ENCODE measurements at places on chromosomes 1 and 21.

- DNase-seq = no peak
These were observed 17.9 kb downstream of the CYP2J2 start for GRCh38 chr1:59908682-59909081.

- no peak for DNase-seq
These were observed 104.5 kb downstream of the CENPF start for GRCh38 chr1:214707306-214708087.

DNA sequence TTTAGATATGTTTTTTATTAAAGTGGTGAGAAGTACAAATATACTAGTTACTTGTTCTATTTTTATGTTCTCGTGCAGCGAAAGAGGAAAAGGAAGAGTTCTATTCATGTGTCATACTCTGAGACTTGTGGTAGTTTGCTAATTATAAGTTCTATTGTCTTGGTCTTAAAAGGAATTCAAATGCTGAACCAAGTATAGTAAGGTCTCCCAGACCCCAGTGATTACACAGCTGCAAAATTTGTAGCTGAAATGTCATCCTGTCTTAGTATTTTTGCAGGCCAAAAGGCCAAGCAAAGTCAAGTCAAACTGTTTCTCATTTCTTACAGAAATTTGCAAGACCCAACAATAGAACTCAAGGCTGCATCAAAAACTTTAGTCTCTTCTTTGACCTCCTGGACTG lies 268.7 kb downstream of the CHRM3 start:
- no peak for DNase-seq

DNA sequence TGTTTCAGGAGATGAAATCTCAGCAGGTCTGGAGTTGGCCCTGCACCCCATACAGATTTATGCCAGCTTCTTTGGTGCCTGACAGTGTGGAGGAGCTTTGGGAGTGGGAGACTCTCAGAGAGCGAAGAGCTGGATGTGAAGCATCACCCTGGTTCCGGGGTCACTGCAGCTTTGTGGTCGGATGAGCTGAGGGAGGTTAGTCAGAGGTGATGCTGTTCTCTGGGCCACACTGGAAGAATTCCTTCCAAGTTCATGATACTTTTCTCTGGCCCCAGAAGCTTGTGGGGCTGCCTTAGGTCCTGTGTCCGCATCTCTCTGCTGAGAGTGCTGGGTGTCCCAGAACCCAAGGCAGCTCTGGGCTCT lies 467.8 kb downstream of the CAMTA1 start:
- no peak for DNase-seq

- no peak for DNase-seq
These were observed 14.6 kb upstream of the JAK1 start for GRCh38 chr1:64980745-64981600.

DNA sequence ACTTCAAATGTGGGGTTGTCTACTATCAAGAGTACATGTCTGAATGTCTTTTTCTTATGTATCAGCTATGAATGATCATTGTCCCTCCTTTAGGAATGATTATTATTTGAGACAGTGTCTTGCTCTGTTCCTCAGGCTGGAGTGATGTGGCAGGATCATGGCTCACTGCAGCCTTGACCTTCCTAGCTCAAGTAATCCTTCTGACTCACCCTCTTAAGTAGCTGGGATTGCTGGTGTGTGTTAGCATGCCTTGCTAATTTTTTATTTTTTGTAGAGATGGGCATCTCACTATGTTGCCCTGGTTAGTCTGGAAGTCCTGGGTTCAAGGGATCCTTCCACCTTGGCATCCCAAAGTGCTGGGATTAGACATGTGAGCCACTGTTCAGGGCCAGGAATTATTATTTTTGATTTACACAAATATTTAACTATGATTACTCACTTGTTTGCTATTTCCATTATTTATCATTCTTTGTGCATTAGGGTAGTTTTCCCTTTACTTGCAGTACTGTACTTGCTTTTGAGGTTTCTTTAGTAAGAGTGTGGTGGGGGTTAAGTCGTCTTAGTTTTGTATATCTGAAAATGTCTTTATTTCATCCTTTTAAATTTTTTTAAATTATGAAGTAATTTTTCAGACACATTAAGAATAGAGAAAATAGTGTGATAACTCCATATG lies 12.8 kb downstream of the S100A7 start:
- DNase-seq = no peak

GRCh38 chr1:244083383-244083943 lies 32.4 kb downstream of the ZBTB18 start:
- no peak for DNase-seq

DNA sequence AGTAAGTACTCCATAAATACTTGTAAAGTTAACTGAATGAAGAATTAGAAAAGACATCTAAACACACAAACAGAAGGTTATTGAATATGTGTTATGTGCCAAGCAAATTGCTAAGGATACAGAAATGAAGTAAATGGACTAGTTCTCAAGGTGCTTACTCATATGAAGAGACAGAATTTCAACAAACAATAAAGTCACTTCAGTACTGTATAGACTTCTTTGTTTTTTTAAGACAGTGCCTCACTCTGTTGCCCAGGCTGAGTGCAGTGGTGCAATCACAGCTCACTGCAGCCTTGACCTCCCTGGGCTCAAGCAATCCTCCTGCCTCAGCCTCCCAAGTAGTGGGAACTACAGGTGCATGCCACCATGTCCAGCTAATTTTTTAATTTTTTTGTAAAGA lies 57.3 kb downstream of the SERBP1 start:
- no peak for DNase-seq

DNA sequence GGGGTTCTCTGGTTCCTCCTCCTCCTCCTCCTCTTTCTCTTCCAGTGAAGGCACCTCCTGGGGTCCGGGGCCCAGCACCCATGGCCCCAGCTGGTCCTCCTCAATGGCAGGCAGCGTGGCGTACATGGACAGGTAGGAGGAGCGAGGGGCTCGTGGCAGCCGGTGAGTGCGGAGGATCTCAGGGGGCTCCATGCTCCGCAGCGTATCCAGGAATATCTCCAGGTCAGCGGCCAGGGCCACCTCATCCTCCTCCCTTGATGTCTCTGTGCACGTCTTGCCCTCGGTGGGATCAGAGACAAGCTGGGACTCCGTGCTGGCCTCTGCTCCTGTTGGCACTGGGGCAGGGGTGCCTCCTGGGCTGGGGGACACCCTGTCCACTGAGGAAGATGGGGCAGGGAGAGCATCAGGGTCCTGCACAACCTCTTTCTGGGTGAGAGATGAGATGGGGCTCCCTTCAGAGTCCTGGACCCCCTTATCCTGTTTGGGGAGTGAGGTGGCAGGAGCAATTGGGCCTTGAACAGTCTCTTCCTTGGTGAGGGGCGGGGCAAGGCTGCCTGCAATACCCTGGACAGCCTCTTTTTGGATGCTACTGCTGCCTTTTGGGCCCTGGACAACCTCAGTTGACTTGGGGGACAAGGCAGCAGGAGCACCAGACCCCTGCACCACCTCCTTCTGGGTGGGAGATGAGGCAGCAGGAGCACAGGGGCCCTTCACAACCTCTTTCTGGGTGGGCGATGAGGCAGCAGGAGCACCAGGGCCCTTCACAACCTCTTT lies 9.6 kb downstream of the CRYBG2 start:
- no peak for DNase-seq

- DNase-seq = no peak
These were observed 148.2 kb upstream of the PALMD start for GRCh38 chr1:99497690-99498089.

- DNase-seq = no peak
These were observed 102.1 kb downstream of the NRDC start for GRCh38 chr1:51776408-51776807.

- DNase-seq = no peak
These were observed 56.4 kb downstream of the OBSCN start for GRCh38 chr1:228264090-228264829.

DNA sequence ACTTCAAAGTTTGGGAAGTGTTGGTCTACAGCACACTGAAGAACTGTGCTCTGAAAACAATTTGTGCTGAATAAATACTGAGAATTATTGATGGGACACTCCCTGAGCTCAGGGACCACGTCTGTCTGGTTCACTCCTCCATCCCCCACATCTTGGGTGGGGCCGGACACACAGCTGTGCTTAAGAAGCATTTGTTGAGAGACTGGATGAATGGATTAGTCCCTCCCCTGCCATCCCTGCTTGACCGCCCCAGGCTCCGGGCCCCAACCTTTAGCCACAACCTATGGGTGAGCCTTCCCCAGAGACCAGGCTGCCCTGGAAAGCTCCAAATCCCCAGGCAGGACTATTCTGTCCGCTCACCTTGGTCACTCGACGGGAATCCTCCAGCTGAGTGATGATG lies 7.5 kb downstream of the TRIM63 start:
- no peak for DNase-seq

GRCh38 chr1:26733982-26734381 lies 38.2 kb downstream of the ARID1A start:
- peak; percentile 30 for DNase-seq

DNA sequence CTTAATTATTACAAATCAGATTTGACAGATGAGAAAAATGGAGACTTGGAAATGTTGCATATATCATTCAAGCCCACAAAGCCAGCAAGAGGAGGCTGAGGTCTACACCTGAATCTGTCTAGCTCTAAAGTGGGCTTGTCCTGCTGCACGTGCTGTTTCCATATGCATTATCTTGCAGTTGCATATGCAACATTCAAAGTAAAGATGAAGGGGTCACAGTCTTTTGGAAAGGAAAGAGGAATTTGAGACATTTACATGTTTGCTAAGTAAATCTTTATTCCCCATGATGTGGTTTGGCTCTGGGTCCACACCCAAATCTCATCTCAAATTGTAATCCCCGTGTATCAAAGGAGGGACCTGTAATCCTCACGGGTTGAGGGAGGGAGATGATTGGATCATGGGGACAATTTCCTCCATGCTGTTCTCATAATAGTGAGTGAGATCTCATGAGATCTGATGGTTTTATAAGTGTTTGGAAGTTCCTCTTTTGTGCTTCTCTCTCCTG lies 98.3 kb downstream of the BACH1 start:
- DNase-seq = no peak

DNA sequence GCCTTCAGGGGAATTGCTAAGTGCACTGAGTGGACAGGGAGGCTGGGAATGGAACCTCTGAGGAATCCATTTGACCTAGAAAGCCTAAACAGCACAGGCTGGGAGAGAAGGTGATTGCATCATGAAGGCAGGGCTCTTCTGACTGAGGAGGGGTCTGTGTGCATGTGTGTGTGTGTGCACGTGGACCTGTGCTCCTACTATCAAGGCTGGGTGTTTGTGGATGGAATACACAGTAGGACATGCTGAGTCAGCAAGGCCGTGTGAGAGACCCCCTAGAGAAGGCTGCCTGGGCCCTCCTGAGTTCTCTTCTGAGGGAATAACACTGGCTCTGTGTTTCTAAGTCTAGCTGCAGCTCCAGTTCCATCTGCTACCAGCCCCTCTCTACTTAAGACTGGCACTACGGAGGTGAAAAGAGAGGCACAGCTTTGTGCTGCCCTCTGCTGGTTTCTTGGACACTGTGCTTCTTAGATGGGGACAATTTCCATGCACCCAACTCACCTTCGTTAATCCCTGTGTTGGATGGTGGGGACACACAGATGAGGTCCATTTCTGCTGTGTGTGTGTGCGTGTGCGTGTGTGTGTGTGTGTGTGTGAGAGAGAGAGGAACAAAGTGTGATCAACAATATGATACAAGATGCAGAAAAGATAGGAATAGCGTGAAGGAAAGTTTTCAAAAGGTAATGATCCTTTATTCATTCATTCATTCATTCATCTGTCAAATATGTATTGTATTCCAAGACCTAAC lies 6.2 kb upstream of the EFCAB14 start:
- DNase-seq = peak; percentile 55

- DNase-seq = no peak
These were observed 806 bp upstream of the AADACL4 start for GRCh38 chr1:12643079-12643478.

- no peak for DNase-seq
These were observed 24.1 kb downstream of the RGS5 start for GRCh38 chr1:163178628-163179027.

DNA sequence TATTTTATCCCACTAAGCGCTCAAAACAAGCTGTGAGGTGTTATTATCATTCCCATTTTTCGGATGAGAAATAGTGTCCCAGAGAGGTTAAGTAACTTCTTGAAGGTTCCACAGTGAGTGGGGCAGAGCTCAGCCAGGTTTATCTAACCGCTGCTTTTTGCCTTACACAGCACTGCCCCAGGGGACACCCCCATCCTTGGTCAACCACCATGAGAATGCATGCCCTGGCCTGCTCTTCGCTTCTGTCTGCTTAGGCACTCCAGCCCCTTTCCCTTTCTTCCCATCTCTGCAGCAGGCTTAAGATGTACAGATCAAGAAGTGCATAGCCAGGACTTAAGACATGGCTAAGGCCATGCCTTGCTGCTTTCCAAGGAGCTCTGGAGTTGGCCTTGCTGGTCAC lies 159.0 kb upstream of the CD34 start:
- no peak for DNase-seq

DNA sequence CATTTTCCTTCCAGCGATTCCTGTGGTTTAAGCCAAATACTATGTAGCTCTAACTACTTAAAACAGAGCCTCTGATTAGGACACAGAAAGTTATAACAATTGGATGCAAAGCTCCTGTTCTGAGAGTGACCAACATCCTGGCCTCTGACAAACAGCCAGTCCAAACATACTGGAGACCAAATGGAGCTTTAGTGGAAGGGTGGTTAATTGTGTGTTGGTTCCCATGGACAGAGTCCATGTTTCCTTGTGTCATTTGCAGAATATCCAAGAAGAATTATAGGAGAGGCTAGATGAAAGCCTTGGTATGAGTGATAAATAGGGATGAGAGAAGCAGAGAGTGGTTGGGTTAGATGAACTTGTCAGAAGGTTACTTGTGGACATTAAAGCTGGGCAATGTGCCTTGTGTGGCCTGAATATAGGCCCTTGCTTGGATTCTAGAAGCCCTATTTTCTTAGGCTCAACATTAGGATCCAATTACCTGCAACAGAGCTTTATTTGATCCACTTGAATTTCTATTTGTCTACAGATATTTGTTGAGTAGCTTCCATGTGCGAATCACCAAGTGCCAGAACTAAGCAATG lies 180.5 kb upstream of the GORAB start:
- no peak for DNase-seq
